Placental pericyte (primary cell): ENCODE measurements at places on chromosomes 7 and 10. TPM values are rescaled to one million over a fixed set of nuclear protein-coding genes. Genes with fewer than 3 reads are reported as not detected.

TMEM130 gene
- total RNA-seq, result 0.72 and 2.8 TPM in 2 replicates

AS3MT gene
- total RNA-seq, result 0.43 and 0.88 TPM in 2 replicates

CHCHD2 gene
- 338 and 347 TPM in 2 replicates for total RNA-seq

NPY gene
- total RNA-seq, result not detected in 2 replicates

HOXA3 gene
- total RNA-seq, result 2.3 TPM in 1 of 2 replicates, not detected in the other

PRSS2 gene
- not detected in 2 replicates for total RNA-seq

ANXA8 gene
- total RNA-seq, result 3.3 and 18.6 TPM in 2 replicates

SPDYE9 gene
- not detected in 2 replicates for total RNA-seq

ASAH2B gene
- total RNA-seq, result 2.4 and 5.9 TPM in 2 replicates

KNDC1 gene
- total RNA-seq, result under 0.01 and 0.66 TPM in 2 replicates

LRRC17 gene
- 5.7 and 49.7 TPM in 2 replicates for total RNA-seq

PNLIPRP1 gene
- not detected in 2 replicates for total RNA-seq
